ENCODE measurements at places on chromosomes 5 and 9.

GRCh38 chr9:126151686-126152134 is 174.9 kb upstream of the MVB12B start:
- H3K27me3 ChIP-seq = peaks cover 31% of the 10 kb centered on the region
- no peak overlapping the region for H3K27ac ChIP-seq
- no peak overlapping the region for H3K4me3 ChIP-seq

GRCh38 chr9:74078647-74079046 is 418.5 kb upstream of the RORB start:
- H3K4me1 ChIP-seq = no peaks in the 10 kb centered on the region
- no peak overlapping the region for H3K27ac ChIP-seq
- H3K27me3 ChIP-seq = no peaks in the 10 kb centered on the region
- no peaks in the 10 kb centered on the region for H3K36me3 ChIP-seq
- peak; percentile 8 for DNase-seq

GRCh38 chr5:171419688-171420430 is 412 bp downstream of the FGF18 start:
- no peaks in the 10 kb centered on the region for H3K36me3 ChIP-seq
- H3K4me1 ChIP-seq = peaks cover 8% of the 10 kb centered on the region
- peaks cover 7% of the 10 kb centered on the region for H3K27me3 ChIP-seq
- H3K27ac ChIP-seq = no peak overlapping the region
- H3K4me3 ChIP-seq = peak overlapping the region; percentile 46

- DNase-seq = peak; percentile 33
- peaks cover 15% of the 10 kb centered on the region for H3K4me1 ChIP-seq
- no peaks in the 10 kb centered on the region for H3K36me3 ChIP-seq
- H3K4me3 ChIP-seq = peak overlapping the region; percentile 69
Observed at GRCh38 chr5:129094924-129095899, 663 bp downstream of the ISOC1 start.

- H3K36me3 ChIP-seq = peaks cover 49% of the 10 kb centered on the region
- no peak overlapping the region for H3K27ac ChIP-seq
- H3K4me1 ChIP-seq = no peaks in the 10 kb centered on the region
- H3K27me3 ChIP-seq = no peaks in the 10 kb centered on the region
Observed at GRCh38 chr9:120774719-120775118, 18.5 kb downstream of the FBXW2 start.

DNA sequence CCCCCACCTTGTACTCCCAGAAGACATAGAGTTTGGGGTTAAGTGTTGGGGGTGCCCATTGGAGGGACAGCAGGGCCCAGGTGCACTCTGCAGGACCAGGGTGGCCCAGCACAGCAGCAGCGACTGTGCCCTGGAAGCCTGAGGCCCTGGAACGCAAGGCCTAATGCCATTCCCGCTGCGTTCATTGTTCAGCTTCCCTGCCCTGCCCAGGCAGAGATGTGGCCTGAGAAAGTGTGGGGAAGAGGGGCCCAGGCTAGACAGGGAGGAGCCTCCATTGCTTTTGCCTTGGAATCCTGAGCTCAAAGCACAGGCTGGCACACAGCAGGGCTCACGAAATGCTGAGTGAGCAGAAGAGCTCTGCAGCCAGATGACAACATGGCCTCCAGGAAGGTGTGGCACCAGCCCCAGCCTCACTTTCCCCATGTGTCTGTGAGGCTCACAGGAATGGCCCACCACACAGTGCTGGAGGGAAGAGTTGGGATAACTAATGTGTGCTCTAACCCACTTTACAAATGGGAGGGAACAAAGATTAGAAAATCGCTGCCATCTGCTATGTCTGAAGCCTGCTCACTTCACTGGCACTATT is 19.4 kb downstream of the S1PR3 start:
- H3K27me3 ChIP-seq = no peaks in the 10 kb centered on the region
- H3K4me3 ChIP-seq = no peak overlapping the region
- peaks cover 42% of the 10 kb centered on the region for H3K4me1 ChIP-seq
- H3K27ac ChIP-seq = no peak overlapping the region
- no peak for DNase-seq
- H3K36me3 ChIP-seq = no peaks in the 10 kb centered on the region

DNA sequence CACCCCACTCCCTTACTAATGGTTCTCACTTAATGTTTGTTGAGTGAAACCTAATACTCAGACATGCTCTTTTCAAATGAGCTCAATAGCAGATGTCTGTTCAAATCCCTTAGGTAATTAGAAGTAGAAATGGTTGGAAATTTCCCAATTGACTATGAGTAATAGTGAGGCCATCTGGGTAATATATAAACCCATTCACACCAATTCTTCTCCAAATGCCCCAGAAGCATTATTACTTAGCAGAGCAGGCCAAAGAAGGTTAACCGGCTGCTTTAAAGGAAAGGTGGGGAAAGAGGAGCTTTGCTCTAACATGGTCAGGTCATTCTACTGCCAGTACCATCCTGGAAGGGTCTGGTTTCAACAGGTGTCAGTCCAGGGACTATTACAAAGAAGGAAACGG is 119.5 kb upstream of the MTAP start:
- H3K36me3 ChIP-seq = no peaks in the 10 kb centered on the region
- no peak overlapping the region for H3K4me3 ChIP-seq
- no peak overlapping the region for H3K27ac ChIP-seq
- peak; percentile 0 for DNase-seq
- no peaks in the 10 kb centered on the region for H3K27me3 ChIP-seq

DNA sequence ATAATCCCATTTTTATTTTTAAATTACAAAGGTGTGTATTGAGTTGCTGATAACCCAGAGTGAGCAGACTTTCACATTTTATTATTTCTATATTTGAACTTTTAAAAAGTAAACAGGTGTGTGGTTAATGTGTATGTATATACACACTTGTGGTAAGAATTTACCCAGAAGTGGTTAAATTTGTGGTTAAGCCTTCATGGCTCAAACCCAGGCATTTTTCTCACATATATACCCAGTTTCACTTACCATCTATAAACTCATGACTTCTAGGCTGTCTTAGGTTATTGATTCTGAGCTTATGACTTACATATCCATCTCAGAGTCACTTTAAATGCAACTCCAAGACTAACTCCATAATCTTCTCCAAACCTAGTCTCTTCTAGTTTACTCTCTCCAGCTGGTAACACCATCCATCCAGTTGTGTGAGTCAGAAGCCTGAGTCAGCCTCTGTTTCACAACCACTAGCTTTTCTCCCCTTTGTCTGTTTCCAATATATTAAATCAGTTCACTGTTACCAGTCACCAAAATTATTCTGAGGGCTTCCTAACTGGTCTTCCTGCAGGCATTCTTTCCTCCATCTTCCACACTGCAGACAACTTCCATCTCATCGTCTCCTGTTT is 20.2 kb downstream of the ZBED3 start:
- H3K27ac ChIP-seq = no peak overlapping the region
- H3K27me3 ChIP-seq = no peaks in the 10 kb centered on the region
- no peaks in the 10 kb centered on the region for H3K4me1 ChIP-seq
- no peak for DNase-seq
- no peak overlapping the region for H3K4me3 ChIP-seq

GRCh38 chr5:20224046-20224445 is 236.0 kb upstream of the CDH18 start:
- H3K4me3 ChIP-seq = no peak overlapping the region
- DNase-seq = no peak
- H3K27ac ChIP-seq = no peak overlapping the region
- no peaks in the 10 kb centered on the region for H3K27me3 ChIP-seq

DNA sequence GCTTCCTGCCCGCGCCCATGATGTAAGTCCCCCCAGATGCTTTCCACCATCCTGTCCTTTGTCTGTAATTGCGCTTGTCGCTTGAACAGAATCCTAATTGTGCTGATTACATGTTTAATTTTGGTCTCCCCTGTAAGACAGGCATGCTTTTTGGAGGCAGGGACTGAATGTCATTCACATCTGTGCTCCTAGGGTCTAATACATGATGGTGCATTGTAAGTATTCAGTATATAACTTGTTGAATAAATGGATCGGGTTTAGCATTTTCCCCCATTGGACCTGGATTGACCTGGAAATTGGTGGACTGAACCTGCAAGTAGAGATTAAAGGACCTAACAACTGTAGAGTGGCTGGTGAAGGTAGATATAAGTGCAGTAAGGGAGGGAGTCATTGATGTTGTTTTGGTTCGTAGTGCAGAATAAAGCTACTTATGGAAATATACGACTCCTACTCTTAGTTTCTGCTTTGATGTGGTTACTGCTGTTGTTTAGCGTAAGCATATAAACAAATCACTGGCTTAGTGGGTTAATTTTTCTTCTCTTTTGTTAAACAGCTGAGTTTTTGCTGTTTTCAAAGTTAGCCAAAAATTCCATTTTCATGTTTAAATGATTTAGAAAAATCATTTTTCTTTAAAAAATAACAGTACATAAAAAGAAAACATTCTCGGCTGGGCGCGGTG is 57.3 kb downstream of the TRIO start:
- H3K4me3 ChIP-seq = no peak overlapping the region
- H3K27ac ChIP-seq = no peak overlapping the region
- no peaks in the 10 kb centered on the region for H3K36me3 ChIP-seq
- DNase-seq = no peak

DNA sequence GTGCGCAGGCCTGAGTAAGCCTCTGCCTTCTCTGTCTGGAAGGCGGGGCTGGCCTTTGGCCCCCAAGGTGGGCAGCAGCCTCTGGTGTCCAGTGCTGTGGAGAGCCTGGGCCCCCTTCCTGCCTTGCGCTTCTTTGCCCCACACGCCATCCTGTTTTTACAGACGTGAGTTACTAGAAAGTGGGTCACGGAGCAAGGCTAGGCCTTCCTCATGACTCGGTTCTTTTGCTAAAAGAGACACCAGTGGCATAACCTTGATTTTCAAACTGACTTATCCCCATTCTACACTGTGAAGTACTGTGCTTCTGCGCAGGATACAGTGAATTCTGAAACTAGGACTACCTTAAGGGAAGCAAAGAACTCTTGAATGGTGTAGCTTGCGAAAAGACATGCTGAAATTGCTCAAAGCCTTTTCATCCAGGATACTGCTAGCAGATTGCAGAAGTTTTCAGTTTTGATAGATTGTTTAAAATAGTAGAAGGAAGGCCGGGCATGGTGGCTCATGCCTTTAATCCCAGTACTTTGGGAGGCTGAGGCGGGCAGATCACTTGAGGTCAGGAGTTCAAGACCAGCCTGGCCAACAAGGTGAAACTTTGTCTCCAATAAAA is 7.2 kb downstream of the ROPN1L start:
- H3K27me3 ChIP-seq = no peaks in the 10 kb centered on the region
- DNase-seq = no peak
- H3K4me1 ChIP-seq = no peaks in the 10 kb centered on the region

DNA sequence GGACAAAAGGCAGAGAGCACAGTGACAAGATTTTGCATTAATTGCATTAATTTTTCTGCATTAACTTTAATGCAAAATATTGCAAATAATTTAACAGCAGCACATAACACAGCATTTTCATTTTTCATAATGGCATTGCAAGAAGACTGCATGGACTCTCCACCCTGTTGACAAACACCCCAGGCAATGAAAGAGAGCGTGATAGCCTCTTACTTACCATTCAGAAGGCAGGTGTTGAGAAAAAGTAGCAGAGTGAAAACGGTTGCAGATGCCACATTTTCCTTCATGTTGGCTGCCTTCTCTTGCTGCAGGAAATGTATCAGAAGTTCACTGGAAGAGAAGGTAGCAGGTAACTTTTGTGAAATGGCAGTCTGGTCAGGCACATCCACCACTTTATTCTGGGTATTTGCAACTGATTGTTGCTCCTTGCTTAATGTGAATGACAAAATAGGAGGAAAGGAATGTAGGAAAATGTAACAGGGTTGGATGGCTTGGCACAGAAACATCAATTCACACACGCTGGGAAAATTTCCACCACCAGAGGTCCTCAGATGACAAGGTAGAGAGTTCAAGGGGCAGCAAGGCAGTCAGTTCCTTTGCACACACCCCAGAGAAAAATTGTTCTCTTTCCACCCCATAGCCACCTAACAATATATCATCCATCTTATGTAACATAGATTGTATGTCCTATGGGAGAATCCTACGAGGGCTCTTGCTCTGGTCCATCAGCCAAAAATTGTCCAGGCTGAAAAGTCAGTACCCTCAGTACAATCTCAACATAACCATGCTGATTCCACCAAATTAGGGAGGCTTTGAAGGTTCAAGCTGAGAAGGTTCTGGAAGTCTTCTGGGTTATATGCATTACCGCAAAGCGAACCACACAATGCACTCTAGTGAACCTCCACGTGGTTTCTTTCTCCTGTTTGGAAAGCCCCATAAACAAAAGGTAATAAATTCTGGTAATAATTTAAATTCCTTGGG is 41.9 kb upstream of the AGXT2 start:
- no peaks in the 10 kb centered on the region for H3K4me1 ChIP-seq
- H3K4me3 ChIP-seq = no peak overlapping the region
- H3K27ac ChIP-seq = no peak overlapping the region
- no peaks in the 10 kb centered on the region for H3K27me3 ChIP-seq
- peak; percentile 64 for DNase-seq

GRCh38 chr5:6373081-6373846 is 5.1 kb downstream of the MED10 start:
- H3K36me3 ChIP-seq = peaks cover 79% of the 10 kb centered on the region
- no peak overlapping the region for H3K27ac ChIP-seq
- H3K4me1 ChIP-seq = peaks cover 5% of the 10 kb centered on the region
- no peaks in the 10 kb centered on the region for H3K27me3 ChIP-seq

DNA sequence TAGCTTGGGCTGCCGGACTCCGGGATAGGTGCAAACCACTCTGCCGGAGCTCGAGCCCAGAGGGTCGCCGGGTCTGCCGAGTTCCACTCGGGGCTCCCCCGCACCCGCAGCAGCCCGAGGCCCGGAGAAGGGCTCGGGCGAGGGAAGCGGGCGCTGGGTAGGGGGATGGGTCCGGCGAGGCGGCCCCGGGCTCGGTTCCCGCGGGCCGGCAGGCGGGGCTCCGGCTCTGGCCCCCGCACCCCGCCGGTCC is 507 bp downstream of the RICTOR start:
- H3K27me3 ChIP-seq = no peaks in the 10 kb centered on the region
- no peaks in the 10 kb centered on the region for H3K36me3 ChIP-seq
- peaks cover 14% of the 10 kb centered on the region for H3K4me1 ChIP-seq
- peak overlapping the region; percentile 95 for H3K27ac ChIP-seq
- no peak for DNase-seq

DNA sequence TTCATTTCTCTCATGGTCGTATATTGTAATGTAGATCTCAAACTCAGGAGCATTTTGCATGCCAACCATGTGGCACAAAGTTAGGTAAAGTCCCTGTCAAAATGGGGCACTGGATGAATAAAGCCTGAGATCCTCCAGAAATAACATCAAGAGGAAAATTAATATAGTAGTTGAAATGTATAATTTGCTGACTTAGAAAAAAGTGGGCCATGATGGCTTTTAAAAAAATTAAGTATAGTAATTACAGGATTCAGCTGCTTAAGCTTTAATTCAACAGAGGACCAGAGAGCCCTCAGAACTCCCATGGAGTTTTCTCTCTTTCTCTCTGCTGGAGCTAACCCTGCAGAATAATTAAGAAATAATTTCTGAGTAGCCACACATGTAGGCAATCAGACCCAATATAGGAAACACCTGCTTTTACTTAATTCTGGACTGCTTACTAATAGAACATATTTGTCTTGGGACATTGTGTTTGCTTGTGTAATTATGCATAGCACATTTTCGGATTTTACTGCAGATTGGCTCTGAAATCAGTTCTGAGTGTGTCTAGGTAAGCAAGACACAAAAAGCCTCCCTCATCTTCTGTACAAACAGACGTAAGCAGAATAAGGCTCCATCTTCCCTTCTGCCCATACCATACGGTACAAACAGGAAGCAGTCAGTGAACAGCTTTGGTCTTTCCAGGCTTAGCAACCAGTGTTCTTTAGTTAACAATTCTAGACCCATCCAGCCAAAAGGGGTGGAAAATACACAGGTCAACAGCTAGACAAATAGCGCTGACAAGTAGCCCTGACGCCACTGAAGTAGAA is 26.5 kb upstream of the PCSK1 start:
- peak; percentile 28 for DNase-seq
- H3K4me3 ChIP-seq = no peak overlapping the region
- no peaks in the 10 kb centered on the region for H3K27me3 ChIP-seq
- H3K36me3 ChIP-seq = no peaks in the 10 kb centered on the region
- H3K27ac ChIP-seq = no peak overlapping the region

Data from A673 (cell line).